SW 1271 (cell line): ENCODE measurements at places on chromosomes 5 and 9.
A peak's percentile ranks its signal among the peaks of the same experiment; 100 is the strongest.

DNA sequence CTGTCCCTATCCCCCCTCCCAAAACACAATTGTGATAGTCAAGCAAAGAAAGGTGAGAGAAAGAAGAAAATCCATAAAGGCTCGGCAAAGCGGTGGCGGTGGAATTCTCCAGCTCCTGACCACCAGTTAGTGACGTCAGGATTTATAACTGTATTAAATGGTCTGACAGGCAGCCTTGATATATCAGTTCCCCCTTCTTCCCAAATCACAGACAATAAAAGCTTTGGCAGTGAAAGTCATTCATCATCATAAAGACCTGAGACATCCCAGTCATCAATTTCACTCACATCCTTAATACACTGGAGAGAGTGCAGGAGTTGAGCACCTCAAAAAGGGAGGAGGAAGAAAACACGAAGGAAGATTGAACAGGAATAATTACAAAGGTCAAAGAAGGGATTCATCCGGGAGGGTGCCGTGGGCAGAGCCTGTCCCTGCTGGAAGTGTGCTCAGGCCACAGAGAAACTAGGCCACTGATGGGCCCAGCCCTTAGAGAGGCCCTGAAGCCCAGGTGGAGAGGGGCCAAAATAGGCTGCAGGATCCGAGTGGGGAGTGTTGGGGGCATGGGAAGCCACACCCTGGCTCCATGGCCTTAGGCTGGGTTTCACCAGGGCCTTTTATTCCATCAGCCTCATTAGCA is 131.9 kb downstream of the PAX5 start:
- DNase-seq = no peak

GRCh38 chr5:142545650-142546322 is 140.1 kb downstream of the FGF1 start:
- DNase-seq = no peak

- no peak for DNase-seq
These were observed 159.2 kb upstream of the WWC1 start for GRCh38 chr5:168132241-168132641.

DNA sequence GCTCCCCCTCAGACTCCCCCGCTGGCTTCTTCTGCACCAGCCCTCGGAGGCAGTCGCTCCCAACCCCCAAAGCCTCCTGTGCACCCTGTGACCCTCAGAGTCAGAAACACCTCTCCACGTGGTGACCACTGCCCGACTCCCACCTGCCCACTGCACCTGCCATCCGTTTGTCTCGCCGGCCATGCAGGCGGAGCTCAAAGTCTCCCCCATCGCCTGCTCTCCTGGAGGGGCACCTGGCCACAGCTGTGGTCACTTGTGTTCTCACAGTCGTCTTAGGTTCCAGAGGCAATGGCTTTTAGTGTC is 38.2 kb downstream of the MRPL36 start:
- DNase-seq = no peak

DNA sequence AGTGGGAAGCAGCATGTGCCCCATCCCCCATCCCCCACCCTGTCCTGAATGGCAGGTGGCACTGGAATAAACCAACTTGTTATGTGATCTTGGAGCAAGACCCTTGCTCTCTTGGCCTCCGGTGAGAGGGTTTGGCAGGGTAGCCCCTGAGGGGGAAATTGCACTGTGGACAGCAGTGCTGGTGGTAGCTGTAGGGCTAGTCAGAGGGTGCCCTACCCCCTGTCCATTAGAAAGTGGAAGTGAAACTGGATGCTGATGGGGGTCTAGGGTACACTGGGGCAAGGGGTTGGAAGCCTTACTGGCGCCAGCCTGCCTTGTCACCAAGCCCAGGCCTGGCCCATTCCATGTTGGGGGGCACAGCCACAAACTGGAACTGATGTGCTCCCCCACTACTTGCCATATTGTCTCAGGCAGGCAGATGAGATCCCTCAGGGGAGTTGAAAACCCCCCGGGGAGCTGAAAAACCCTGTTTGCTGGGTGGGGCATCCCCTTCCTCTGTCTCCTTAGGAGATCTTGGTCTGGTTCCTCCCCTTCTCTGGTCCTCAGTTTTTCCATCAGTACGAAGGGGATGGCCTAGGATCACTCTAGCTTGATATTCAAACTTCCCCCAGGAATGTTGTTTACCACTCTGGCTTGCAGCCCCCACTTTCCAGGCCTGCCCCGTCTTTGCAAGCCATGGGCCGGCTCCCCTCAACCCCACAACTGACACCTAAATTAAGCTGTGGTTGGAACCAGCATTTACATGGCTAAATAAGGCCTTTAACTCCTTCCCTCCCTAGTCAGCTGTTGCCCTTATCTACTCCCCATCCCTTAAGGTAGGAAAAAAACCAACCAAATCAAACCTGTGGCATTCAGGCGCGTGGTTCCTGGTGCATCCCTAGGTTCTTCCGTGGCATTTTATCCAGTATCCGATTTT is 14.4 kb upstream of the SYNPO start:
- DNase-seq = no peak

- no peak for DNase-seq
These were observed 34.9 kb downstream of the ZFYVE16 start for GRCh38 chr5:80442742-80443141.

GRCh38 chr5:20215257-20215656 is 227.3 kb upstream of the CDH18 start:
- no peak for DNase-seq

- no peak for DNase-seq
These were observed 30.0 kb upstream of the FOXI1 start for GRCh38 chr5:170075696-170076095.

DNA sequence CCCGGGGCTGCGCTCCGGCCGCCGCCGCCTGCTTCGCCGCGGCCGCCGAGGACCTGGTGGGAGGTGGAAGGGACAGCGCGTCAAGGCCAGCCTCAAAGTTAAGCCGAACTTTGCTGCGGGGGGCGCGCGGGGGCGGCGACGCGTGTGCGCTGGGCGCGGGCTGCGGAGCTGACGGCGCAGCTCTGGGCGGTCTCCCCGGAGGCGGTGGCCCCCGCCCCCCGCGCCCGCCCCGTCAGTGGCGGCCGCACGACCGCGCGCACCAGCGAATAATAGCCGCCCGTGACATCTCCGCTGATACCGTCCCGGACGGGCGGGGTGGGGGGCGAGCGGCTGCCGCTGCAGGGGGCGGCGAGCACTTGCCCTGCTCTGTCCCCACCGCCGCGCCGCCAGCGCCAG is 579 bp upstream of the FAM78A start:
- DNase-seq = no peak

DNA sequence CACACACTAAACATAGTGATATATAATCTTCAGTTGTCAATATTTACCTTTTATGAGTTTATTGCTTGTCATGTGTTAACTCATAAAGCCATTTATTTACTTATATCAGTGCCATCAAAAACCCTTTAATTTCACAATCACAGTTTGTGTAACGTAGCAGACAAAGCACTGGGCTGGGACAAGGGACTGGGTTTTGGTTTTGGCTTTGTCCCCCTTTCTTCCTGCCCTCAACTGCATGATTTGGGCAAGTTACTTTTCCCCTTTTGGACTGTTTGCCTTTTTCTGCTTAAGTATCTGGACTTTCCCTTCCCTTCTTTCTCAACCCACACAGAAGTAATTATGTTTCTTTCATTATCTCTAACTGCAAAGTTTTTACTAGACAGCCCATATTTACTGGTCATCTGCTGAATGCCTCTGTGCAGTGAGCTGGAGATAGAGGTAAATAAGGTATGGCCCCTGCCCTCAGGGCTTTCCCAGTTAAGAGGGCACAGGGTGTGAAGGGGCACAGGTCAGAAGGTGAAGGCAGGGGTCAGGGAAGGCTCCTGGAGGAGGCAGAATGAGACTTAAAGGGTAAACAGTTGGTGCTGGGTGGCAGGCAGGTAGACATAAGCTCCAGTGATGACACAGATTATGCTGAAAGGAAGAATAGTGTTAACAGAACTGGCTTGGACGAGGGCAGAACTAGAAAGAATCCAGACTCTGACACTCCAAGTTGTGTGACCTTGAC is 14.8 kb upstream of the NR3C1 start:
- no peak for DNase-seq

GRCh38 chr9:4421847-4422246 is 68.4 kb upstream of the SLC1A1 start:
- no peak for DNase-seq

DNA sequence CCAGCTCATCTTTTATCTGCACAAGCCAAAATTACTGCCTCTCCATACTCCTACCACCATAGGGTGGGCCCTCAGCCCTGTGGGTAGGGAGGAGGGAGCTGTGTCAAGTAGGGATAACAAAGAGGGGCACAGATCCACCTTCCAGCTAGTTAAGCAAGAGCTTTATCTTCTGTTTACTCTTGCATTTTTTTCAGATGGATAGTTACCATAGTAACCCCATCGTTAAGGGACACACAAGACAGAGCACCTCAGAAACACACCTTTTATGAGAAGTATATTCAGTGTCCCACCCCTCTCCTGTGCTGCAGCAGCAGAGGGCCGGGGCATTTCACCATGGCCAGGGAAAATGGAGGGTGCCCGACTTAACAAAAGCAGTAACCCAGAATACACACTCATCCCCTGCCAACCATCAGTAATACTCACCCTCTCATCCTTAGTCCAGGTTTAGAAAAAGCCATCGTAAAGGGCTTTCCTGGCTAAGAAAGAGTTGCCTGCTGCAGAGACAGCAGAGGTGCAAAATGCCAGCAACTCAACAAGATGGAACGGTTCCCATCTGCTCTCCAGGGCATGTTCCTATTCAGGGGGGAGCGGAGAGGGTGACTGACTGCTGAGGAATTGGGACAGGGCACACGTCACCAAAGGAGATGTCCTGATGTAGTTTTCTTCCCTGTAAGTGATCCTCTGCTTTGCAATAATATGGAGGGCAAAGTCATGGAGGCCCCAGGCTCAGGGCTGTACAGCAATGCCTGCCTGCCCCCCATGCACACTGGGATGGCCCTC is 25.1 kb downstream of the MACROH2A1 start:
- DNase-seq = no peak

DNA sequence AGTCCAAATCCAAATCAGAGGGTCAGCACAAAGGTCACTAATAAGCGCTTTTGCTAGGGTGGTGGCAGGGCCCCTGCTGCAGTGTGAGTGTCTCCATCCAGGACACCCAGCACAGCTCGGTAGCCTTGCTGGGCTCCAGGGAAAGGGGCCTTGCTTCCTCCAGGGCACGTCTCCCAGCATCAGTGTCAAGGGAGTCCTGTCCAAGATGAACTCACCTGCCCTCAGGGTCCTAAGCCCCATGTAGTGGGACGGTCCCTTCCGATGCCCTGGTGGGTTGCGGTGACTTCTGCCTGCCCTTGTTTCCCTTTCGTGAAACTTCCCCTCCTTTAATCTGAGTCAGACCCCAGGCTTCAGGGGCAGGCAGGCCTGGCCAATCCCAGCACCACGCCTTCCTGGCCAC is 101.7 kb downstream of the ZNF354C start:
- DNase-seq = no peak

DNA sequence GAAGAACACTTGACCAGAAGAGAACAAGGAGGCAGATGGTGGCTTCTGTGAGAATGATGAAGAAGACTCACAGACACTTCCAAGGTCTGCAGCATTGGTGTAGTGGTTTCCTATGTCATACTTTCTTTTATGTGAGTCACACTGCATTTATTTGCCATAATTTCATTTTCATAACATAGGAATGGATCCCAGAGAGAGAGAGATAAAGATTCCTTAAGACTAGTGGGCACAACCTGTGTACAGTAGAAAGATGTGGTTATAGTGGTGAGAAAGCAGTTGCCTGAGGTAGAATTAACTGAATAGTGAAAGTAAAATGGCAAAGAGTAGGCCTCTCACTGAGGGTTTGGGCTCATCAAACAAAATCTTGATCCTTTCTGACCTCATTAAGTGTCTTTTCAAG is 7.6 kb upstream of the CCDC152 start:
- no peak for DNase-seq

DNA sequence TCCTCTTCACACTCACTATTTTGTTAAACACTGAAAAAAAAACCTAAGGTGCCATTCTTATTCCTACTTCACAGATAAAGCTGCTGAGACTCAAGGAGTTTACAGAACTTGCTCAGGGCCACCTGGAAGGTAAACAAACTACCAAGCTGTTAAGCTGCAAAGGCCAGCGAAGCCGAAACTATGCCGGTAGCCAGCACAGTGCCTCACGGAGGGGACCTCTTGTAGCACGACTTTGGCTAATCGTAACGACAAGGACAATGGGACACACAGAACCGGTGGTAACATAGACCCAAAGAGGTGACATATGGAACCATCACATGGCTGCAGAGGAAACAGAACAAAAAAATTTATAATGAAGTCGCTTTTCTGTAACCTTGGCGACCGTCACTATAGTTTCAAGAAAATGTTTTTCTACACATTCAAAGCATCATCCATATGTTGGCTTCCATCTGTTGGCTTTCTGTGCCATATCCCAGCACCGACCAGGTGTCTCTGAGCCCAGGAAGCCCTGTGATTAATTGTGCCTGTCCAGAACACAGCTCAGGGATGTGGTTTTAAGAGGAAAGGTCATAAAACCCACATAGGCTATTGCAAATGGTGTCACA is 60.3 kb downstream of the S1PR3 start:
- DNase-seq = no peak

- no peak for DNase-seq
These were observed 172.8 kb downstream of the ERCC6L2 start for GRCh38 chr9:96048104-96048955.

GRCh38 chr5:90381213-90381929 is 28.2 kb downstream of the CETN3 start:
- DNase-seq = no peak

DNA sequence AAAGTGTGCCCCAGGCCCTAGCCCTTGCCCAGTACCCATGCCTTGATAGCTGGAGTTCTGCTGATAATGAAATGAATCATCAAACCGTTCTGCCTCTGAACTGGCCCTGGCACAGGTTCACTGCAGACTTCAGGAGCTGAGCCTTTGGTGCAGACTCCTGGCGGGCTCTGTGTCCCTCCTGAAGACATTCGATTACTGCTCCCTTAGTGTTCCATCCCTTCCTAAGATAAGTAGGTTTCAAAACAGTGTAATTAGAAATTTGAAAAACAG is 97.2 kb downstream of the MVB12B start:
- no peak for DNase-seq

GRCh38 chr5:158456756-158457155 is 597.8 kb upstream of the CLINT1 start:
- DNase-seq = peak; percentile 30

DNA sequence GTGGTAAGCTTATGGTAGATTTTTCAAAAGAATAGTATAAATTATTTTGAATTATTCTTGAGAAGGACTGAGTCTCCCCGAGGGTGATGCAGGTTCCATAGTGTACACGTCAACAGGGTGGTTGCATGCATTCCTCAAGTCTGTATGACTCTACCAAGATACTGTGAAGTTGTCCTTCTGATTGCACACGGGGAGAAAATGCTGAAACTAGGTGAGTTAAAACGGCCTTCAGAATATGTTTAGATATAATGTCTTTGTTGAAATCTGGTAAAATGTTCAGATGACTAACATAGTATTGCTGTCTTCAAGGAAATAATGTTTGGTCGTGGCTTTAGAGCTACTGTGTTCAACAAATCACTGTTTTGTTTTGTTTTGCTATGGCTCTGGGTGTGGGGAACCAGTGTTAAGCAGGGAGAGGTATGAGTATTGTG is 22.4 kb upstream of the TNFAIP8 start:
- DNase-seq = no peak

GRCh38 chr5:96492459-96493047 is 59.5 kb upstream of the PCSK1 start:
- DNase-seq = no peak
